ENCODE measurements at places on chromosomes 3 and 15.
A peak's percentile ranks its signal among the peaks of the same experiment; 100 is the strongest.

GRCh38 chr3:15495461-15496340 lies 25.8 kb downstream of the COLQ start:
- DNase-seq: no peak

- DNase-seq: no peak
These were observed 162.7 kb downstream of the MAGI1 start for GRCh38 chr3:65876028-65876420.

DNA sequence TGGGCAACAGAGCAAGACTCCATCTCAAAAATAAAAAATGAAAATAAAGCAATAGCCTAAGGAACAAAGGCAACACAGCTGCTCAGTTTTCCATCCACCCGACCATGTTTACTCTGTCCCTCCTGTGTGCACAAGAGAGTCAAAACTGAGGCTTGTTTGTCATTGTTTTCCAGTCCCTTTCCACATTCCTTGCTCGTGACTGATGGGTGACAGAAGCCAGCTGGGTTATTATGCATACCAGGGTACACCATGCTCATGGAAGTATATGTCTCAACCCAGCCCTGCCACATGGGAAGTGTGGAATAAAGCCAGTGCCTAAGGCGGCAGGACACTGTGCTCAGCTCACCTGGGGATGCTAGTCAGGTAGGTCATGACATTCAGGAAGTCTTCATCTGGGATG lies 49.5 kb downstream of the MCF2L2 start:
- peak; percentile 44 for DNase-seq

GRCh38 chr15:96268442-96269204 lies 61.9 kb upstream of the NR2F2 start:
- no peak for DNase-seq

DNA sequence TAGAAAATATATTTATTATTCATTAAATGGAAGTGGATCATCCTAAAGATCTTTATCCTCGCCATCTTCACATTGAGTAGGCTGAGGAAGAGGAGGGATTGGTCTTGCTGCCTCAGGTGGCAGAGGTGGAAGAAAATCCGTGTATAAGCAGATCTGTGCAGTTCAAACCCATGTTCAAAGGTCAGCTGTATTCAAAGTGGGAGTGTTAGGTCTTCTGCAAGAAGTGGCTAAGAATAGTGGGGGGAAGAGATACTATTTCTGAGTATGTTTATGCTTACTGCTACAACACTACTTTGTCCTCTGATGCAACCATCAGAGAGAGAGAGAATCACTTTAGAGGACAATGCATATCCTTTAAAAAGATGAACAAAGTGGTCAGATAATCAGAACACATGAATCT lies 39.5 kb downstream of the YEATS2 start:
- no peak for DNase-seq

- no peak for DNase-seq
These were observed 213.3 kb upstream of the GBE1 start for GRCh38 chr3:81974751-81975150.

- no peak for DNase-seq
These were observed 49.6 kb upstream of the POLG start for GRCh38 chr15:89384176-89384604.

DNA sequence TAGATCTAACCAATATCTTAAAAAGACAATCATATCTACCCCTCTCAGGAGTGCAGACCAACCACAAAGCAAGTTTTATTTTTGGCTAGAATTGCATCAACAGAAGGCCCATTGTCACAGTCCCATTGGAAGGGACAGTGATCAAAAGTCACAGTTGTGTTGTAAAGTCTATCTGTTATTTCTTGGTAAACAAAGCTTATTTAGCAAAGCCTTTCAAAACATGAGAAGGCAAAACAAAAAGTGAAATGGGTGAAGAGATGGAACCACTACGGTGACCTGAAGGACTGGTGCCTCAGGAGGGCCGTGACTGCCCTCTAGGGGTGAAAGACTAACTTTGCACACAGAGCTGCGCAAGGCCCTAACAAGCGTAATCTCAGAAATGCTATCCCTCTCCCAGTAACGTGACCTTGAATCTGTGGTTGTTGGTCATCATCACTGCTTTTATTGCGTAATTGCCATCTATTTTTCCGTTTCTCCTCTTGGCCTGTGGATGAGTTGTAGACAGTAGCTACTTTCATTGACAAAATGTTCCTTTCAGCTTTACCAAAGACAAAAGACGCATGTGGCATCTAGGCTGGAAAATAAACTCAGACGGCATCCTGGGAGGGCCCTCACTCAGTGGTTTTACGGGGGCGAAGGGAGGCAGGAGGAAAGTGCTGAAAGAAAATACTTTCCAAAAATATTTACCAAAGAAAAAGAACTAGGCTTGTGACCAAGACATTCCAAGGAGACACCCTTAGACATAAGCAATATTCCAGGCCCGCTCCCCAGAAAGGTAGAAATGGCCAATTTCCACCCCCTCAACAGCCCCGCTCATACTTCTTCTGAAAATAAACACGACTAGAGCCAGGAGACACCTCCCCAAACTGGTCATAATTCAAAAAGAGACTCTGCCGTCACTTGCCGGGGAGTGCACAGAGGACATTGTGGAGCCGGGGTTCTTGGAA lies 79.4 kb downstream of the FRMD4B start:
- DNase-seq: peak; percentile 23

DNA sequence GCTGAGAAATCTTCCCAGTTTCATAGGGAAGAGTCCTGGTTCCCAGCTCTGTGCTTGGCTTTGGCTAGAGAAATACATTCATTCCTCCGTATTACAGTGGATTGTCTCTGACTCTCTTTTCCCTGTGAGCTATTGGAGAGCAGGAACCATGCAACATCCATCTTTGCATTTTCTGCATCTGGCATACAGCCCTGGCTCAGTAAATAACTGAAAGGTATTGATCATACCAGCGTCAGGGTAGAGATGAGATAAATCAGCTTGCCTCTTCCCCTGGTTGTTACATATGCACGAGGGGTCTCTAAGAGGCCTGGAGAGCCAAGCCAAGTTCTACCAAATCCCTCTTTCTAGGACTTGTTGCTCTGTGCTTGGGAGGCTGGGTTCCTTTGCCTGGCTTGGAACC lies 35.2 kb downstream of the FOXB1 start:
- no peak for DNase-seq

GRCh38 chr3:50242851-50243542 lies 7.0 kb downstream of the GNAI2 start:
- DNase-seq: no peak

- no peak for DNase-seq
These were observed 102.4 kb downstream of the KLHL25 start for GRCh38 chr15:85692321-85692720.

DNA sequence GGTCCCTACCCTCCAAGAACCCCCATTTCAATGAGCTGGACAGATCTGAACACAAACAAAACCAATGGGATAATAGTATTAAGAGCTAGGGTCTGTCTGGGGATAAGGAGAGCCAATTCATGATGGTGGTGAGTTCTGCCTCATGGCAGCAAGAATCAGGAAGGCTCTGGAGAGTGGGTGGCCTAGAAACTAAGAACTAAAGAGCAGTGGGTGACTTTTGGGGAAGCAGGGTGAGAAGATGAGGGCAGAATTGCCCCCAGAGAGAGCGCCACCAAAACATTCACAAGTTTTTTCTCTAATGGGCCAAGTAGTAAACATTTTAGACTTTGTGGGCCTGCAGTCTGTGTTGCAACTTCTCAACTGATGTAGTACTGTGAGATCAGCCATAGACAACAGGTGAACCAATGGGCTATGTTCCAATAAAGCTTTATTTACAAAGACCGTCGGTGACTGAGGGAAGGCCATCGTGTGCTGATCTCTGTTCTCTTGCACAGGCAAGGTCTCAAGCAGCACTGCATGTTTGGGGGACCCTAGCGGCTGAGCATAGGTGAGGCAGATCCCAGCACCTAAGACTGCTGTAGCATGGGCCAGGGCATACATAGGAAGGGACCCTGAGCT lies 225.5 kb upstream of the ST8SIA2 start:
- no peak for DNase-seq

GRCh38 chr3:195753581-195753980 lies 32.8 kb downstream of the MUC20 start:
- no peak for DNase-seq

DNA sequence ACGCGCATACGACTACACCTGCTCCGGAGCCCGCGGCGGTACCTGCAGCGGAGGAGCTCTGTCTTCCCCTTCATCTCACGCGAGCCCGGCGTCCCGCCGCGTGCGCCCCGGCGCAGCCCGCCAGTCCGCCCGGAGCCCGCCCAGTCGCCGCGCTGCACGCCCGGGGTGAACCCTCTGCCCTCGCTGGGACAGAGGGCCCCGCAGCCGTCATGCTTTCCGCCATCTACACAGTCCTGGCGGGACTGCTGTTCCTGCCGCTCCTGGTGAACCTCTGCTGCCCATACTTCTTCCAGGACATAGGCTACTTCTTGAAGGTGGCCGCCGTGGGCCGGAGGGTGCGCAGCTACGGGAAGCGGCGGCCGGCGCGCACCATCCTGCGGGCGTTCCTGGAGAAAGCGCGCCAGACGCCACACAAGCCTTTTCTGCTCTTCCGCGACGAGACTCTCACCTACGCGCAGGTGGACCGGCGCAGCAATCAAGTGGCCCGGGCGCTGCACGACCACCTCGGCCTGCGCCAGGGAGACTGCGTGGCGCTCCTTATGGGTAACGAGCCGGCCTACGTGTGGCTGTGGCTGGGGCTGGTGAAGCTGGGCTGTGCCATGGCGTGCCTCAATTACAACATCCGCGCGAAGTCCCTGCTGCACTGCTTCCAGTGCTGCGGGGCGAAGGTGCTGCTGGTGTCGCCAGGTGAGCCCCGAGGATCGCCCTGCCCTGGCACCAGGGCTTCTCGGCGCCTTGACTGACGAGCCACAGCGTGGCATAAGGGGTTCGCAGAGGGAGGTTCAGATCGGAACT lies 420 bp downstream of the SLC27A2 start:
- DNase-seq: peak; percentile 13

DNA sequence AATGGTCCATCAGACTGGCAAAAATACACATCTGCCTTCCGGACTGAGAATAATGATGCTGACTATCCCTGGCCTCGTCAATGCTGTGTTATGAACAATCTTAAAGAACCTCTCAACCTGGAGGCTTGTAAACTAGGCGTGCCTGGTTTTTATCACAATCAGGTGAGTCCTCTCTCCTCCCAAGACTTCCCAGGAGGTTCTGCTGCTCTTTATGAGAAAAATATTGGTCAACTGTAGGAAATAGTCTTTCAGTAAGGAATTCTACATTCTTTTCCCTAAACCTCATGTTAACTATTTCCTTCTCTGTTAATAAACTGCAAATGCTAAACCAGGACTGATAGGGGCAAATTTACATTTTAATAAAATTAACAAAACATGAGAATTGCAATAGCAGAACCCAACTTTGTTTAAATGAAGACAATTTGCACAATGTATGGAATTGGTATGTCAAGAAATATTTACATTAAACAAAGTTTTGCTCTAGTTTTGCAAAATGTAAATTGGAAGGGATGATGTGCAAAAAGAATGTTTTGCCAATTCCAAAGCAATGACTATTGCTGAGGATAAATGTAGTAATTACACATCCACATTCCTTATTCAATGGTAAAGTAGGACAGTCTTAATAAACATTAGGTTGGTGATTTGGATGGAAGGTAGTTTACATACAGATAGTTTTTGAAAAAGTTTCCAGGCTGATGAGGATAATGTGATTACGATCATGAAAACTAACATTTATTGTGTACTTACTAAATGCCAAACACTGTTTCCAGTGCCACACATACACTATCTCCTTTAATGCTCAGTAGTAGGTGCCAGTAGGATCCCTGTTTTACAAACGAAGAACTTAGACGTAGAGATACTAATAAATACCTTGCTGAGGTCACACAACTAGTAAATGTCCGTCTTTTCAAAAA lies 21.1 kb downstream of the UPK1B start:
- no peak for DNase-seq

GRCh38 chr3:53082736-53083135 lies 36.9 kb upstream of the SFMBT1 start:
- no peak for DNase-seq

DNA sequence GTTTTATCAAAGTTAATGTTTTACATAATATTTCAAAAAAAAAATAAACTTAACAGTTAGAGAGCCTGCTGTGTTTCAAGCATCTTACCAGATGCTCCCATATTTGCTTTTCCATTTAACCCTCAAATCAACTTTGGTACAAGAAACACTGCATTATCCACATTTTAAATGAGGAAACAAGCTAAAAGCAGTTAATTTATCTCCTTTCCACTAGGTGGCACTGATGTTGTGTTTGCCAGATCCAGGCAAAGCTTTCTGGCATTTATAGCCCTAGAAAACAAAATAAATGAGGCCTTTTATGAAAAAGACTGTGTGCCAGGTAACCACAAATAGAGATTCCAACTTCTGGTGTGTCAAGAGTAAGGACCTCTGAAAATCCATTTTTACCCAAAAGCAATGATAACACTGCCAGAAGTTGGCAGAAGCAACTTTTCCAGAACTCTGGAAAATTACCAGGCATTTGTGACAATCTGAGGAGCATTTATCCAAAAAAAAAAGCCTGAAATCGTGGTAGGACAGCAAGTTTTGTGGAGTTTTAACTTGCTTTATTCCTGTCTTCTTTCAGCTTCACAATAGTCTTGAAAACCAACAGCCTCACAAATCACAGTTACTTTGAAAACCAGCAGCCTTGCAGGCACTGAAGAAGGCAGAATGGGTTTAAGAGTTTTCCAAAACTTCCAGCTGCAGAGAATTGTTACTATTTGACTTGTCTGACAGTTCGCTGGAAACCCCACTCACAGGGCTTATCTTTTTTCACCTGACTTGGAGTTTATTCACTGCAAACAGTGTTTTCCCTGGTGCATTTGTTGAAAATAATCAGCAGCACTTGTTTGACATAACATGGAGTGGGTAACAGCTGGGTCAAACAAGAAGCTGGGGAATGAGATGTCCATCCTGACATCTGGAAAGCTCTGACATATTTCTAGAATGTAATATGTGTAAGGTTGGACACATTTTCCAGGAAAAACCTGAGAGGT lies 9.2 kb downstream of the FAM162A start:
- DNase-seq: peak; percentile 8

- DNase-seq: no peak
These were observed 9.7 kb downstream of the CCK start for GRCh38 chr3:42256135-42256819.

DNA sequence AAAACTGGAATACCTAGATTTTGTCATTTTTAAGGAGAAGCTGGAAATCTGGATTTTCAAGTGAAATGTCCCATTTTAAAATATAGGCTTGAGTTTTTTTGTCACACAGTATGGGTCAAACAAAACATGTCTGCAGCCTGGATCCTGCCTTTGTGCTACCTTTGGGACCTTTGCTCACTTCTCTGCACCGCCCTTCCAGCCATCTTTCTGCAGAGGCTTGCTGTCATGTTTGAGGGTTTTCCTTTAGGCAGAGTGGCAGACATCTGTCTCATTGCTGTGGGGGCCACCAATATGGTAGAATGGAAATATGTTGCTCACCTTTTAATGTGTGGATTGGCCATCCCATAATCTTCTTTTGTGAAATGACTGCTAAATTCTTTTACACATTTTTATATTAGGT lies 136.3 kb downstream of the EEFSEC start:
- no peak for DNase-seq

Data from NCI-H748 treated with DMSO at 0.1 percent for 48 hours (cell line).